ENCODE measurements at places on chromosomes 1 and 21.

GRCh38 chr1:108780937-108781574 lies 34.6 kb downstream of the STXBP3 start:
- DNase-seq, result no peak

GRCh38 chr1:93689521-93690223 lies 8.0 kb upstream of the BCAR3 start:
- no peak for DNase-seq

DNA sequence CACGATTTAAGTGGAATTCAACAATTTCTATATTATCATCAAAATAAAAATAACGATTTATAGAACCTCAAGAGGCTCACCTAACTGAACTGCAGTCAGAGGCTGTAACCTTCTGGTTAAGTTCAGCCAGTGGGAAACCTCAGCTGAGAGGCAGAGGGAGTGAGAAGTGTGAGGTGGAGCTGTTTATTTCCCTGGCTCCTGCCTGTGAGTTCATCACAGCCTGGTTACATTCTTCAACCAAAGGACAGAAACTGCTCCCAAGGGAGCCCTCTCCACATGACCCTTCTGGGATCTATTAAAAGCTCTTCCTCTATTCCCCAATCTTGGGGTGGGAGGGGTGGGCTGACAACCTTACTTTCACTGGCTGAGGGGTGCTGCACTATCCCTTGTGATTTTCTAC lies 22.2 kb downstream of the DYNLT5 start:
- DNase-seq, result no peak

- DNase-seq, result peak; percentile 5
Observed at GRCh38 chr1:36542962-36543515, 60.3 kb upstream of the CSF3R start.

DNA sequence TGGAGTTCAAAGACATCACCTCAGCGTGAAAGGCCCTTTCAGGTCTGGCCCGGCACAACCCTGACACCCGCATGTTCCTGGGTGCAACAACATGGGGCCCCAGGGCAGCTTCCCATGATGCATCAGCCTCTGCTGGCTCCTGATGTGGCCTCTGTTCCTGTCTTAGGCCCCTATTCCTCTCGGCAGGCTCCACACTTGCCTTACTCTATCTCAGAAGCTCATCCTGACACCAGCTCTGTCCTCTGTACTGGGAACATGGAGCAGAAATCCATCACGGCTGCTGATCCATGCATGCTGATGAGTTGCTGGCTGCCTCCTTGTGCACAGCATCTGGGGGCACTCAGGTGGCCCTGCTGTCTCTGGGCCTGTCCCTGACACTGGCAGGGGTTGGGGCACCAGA lies 74.6 kb downstream of the ADARB1 start:
- no peak for DNase-seq

GRCh38 chr1:221637641-221638041 lies 104.2 kb downstream of the DUSP10 start:
- no peak for DNase-seq

- no peak for DNase-seq
Observed at GRCh38 chr1:14738235-14738634, 139.8 kb downstream of the KAZN start.
